ENCODE measurements at places on chromosomes 16 and 17. TPM values are rescaled to one million over a fixed set of nuclear protein-coding genes. Genes with fewer than 3 reads are reported as not detected.

RHBDL3 gene
- total RNA-seq, result not detected

DNA sequence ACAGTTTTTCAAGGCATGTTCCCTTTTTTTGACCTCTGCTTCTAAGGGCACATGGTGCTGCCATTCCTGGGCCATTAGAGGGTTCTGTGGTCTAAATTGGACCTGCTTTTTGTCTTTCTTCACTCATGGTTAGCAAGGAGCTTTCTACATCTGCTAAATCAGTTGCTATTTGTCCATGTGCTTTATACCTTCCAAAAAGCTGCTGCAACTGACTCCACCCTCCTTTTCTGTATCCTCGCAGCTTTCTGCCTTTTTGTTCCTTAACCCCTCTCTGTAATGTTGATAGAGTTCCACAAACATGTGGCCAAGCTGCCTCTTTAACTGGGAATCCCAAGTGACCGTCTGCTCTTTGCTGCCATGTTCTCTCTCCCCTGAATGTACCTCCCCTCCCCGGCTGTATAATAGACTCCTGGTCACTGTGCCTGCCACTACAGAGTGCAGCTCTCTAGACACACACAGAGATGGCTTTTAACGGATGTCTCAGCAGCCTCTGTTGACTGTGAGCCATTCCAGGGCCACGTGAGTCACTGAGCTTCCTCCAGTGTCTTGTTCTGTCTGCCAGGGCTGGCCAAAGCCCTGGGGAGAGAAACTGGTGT, 57.4 kb upstream of the TEKT3 start:
- DNase-seq, result no peak

TBC1D3E gene
- not detected for total RNA-seq

SCIMP gene
- total RNA-seq, result not detected

DNA sequence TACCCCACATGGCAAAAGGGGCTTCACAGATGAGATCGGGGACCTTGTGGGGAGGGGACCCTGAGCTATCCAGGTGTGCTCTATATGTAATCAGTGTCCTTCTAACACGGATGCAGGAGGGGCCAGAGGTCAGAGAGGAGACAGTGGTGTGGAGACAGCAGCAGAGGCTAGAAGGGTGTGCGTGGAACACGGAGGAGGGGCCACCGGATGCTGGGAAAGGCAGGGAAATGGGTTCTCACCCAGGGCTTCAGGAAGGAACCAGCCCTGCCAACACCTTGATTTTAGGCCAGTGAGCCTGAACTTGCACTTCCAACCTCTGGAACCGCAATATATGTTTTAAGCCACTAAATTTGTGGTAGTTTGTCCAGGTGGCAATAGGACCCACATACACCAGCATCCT, 4.6 kb upstream of the SLC38A8 start:
- no peak for DNase-seq

DNA sequence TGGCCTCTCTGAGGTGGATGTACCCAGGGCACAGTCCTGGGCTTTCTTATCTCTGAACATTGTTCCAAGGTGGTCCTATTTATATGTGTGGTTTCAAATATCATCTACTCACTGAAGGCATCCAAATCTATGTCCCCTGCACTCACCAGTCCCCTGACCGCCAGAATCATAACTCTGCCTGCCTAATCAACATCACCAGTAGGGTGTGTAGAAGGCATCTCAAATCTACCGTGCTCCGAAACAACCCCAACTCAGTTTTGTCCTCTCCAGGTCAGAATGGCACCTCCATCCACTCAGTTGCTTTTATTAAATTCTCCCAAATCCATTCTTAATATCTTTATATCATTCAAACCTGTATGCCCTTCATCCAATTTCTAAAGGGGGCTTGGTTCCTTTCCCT, 536.3 kb downstream of the GRIN2A start:
- no peak for DNase-seq

- no peak for DNase-seq
Observed at GRCh38 chr17:60158751-60159478, 9.1 kb downstream of the CA4 start.

- DNase-seq, result no peak
Observed at GRCh38 chr16:85528528-85529387, 84.4 kb upstream of the GSE1 start.

GRCh38 chr16:74975591-74975990, 9.3 kb downstream of the WDR59 start:
- DNase-seq, result no peak

- DNase-seq, result no peak
Observed at GRCh38 chr17:80790981-80791742, 200.5 kb upstream of the CHMP6 start.

DNA sequence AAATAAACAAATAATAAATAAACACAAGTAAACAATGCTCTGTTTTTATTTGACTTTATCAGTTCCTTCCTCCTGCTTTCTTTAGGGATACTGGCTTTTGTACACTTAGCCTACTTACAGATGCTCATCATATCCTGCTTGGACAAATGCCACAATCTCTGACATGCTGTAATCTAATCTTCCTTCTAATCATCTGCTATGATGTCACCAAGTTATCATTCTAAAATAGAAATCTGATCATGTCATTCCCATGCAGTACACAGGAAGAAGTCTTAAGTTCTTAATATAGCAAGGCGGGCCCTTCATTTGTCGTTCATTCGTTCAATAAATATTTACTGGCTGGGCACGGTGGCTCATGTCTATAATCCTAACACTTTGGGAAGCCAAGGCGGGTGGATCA, 9.1 kb upstream of the UBB start:
- DNase-seq, result no peak

CCL3 gene
- total RNA-seq, result not detected

DNA sequence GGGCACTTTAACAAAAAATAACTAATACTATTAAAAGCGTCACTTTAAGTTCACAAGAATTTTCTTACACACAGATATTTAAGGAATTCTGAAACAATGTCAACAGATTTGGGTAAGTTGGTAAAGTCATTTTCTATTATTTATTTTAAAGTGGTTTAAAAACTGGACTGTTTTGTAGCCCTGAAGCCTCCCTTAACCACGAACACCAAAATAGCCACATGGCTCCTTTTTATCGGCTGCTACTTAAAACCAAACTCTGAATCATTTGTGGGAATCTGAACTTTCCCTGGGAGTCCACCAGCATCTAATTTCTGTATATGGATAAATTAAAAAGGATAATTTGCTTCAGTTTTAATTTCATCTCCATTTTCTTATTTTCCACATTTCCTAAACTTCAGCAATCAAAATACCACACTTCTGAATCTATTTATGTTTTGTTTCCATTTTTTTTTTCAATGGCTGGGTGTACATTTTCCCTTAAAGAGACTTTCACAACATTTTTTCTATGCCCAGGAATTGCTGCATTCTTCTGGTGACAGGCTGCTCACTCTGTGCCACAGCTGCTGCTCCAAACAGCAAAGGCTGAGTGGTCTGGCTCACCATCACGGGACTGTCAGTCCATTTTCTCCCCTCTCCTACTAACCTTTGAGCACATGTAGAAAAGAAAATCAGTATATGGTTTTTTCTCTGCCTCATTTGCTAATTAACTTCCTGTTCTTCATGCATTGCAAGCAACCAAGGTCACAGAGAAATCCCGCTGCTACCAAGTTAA, 255.5 kb upstream of the KCNJ16 start:
- DNase-seq, result peak; percentile 50

- no peak for DNase-seq
Observed at GRCh38 chr16:69107316-69107962, 2.0 kb downstream of the HAS3 start.

- no peak for DNase-seq
Observed at GRCh38 chr16:50273888-50274325, 7.6 kb downstream of the ADCY7 start.

GRCh38 chr17:74920642-74921025, 2.4 kb downstream of the USH1G start:
- DNase-seq, result no peak

DNA sequence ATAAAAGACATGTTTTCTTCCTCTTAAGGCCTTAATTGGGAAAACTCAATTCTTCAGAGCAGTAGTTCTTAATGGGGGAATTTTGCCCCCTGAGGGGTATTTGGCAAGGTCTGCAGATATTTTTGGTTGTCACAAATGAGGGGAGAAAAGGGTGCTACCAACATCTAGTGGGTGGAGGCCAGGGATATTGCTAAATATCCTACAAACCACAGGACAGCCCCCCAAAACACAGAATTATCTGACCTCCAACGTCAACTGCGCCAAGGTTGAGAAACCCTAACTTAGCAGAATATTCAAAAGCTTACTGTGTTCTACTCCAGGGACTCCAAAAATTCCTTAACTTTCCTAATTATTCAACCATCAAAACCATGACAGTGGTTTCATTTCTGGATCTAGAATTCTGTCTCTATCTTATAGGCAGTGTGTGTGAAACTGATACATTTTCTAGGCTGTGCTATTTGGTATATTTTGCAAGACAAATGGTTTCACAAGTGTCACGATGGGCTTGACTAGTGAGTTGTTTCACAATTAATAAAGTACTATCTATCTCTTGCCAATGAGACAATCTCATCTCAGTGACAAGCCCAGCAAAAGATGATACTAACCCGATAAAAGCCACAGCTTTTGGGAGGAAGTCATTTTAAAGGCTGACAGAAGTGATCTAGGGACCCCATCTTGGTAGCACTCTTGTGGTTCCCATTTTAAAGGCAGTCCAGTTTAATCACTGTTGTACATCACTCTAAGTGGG, 14.7 kb downstream of the TXNDC11 start:
- DNase-seq, result no peak

DNA sequence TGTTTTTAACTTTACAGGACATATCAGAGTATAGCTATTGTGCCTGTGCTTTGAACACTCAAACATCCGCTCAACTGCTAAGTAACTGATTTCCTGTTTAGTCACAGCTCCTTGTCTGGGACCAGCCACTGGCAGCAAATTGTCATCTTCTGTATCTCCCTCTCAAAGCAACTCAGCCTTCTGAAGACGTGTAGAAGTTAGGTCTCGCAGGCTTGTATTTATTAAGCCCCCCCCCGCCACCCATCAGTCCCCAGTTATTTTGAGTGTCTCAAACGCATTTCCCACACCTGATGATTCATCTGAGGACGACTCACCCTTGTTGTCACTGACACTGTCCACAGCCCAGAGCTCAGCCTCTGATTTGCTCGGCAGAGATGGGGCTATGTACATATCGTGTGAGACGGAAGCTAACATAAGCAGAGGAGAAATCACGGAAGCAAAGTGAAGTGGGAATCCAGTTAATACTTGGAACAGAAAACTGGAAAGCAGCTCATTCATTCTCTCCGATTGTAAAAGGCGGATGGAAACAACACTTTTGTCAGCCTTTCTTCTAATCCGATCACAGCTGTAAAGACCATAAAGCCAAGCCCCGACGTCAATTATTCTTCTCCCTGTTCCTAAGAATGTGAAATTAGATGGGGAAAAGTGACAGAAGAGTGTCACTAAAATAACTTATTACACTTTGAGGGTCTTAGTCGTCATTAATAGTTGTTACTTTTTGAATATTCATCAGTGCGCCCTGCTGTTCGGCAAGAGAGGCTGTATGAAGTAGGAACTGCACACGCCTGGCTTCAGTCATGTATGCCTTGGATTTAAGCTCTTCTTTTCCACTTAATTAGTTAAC, 64.2 kb downstream of the PITPNC1 start:
- DNase-seq, result peak; percentile 52

KRT27 gene
- total RNA-seq, result not detected

GRCh38 chr16:78108451-78108850, 9.0 kb downstream of the WWOX start:
- no peak for DNase-seq

- no peak for DNase-seq
Observed at GRCh38 chr17:33079201-33079600, 87.6 kb downstream of the SPACA3 start.

GRCh38 chr16:1919327-1919998, 1.2 kb upstream of the HS3ST6 start:
- no peak for DNase-seq

DNA sequence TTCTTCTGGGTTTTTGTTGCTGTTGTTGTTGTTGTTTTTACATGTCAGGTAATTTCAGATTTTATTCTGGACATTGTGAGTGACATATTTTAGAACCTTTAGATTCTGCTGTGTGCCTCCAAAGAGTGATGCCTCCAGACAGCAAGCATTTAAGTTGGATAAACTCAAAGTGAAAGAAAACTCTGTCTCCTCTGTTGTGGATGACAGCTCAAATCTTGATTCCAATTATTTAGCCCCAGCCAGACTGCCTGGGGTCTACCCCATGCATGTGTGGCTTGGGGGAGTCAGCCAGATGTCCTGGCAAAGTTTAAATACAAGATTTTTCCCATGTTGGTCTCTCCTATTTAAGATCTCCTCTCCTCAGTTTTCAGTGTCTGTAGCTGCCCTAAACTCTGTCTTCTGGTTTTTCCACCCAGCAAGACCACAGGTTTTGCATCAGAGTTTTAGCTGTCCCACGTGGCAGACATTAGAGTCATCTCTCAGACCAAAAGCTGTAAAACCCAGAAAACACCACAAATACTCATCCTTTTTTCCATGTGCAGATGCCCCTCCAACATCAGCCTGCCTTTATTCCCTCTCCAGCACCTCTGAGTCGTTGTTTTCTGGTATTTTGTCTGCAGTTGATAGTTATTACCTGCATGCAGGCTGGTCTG, 19.4 kb upstream of the ZNF469 start:
- no peak for DNase-seq

All from renal cortical epithelial cell (primary cell).